NCI-H1436 treated with DMSO at 0.1 percent for 48 hours (cell line): ENCODE measurements at places on chromosomes 16 and 17.

GRCh38 chr16:84085773-84086172 lies 31.0 kb downstream of the MBTPS1 start:
- DNase-seq, result no peak

DNA sequence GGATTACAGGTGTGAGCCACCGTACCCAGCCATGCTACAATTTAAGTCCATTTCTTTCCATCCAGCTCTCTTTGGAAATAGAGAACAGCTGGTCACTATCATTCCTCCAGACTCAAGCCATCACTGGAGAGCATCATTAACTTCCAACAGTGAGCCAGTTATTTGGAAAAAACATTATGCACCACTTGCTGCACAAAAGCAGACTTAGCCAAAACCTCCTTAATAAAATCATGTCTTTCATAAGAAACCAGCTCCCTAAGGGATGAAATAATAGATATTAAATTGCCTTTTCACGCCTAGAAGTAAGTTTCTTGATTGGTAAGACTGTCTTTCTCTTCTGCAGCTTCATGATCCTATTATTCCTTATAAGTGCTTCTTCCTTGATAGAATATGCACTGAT lies 17.9 kb downstream of the SLC39A11 start:
- DNase-seq, result no peak

DNA sequence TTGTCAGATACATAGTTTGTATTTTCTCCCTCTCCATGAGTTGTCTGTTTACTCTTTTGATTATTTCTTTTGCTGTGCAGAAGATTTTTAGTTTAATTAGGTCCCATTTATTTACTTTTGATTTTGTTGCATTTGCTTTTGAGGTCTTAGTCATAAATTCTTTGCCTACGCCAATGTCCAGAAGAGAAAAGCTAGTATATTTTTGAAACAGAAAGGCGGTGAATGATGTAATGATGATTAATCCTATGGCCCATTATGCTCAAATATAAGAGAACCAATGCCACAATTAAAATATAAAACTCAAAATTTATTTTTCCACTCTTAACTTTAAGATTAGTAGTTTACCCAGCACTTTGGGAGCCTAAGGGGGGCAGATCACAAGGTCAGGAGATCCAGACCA lies 59.8 kb upstream of the SMIM36 start:
- no peak for DNase-seq

DNA sequence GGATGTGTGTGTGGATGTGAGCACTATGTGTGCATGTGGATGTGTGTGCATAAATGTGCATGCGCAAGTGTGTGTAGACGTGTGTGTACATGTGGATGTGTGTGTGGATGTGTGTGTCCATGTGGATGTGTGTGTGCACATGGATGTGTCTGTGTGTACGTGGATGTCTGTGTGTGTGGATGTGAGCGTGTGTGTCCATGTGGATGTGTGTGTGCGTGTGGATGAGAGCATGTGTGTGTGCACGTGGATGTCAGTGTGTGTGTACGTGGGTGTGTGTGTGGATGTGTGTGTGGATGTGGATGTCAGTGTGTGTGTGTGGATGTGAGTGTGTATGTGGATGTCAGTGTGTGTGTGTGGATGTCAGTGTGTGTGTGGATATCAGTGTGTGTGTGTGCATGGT lies 63.6 kb upstream of the DOC2B start:
- no peak for DNase-seq

- DNase-seq, result no peak
Observed at GRCh38 chr17:1847191-1847590, 17.4 kb downstream of the RPA1 start.

- no peak for DNase-seq
Observed at GRCh38 chr16:49534901-49535610, 161.5 kb downstream of the C16orf78 start.

- DNase-seq, result no peak
Observed at GRCh38 chr17:66665194-66665593, 169.7 kb upstream of the CACNG5 start.

DNA sequence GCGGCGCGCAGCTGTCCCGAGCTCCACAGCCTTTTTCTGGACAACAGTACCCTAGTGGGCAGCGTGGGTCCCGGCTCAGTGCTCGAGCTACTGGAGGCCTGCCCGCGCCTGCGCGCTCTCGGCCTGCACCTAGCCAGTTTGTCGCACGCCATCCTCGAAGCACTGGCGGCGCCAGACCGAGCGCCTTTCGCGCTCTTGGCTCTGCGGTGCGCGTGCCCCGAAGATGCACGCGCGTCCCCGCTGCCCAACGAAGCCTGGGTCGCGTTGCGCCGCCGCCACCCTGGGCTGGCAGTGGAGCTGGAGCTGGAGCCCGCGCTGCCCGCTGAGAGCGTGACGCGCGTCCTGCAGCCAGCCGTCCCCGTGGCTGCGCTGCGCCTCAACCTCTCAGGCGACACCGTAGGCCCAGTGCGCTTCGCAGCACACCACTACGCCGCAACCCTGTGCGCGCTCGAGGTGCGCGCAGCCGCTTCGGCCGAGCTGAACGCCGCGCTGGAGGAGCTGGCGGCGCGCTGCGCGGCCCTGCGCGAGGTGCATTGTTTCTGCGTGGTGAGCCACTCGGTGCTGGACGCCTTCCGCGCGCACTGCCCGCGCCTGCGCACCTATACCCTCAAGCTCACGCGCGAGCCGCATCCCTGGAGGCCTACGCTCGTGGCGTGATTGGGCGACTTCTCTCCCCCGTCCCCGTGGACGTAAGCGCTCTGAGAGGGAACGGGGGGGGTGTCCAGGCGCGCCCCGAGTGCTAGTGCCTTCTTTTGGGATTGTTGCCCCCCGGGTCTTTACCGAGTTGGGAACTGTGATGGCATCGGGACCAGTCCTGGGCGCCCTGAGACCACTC lies 1.2 kb upstream of the HSF4 start:
- no peak for DNase-seq

DNA sequence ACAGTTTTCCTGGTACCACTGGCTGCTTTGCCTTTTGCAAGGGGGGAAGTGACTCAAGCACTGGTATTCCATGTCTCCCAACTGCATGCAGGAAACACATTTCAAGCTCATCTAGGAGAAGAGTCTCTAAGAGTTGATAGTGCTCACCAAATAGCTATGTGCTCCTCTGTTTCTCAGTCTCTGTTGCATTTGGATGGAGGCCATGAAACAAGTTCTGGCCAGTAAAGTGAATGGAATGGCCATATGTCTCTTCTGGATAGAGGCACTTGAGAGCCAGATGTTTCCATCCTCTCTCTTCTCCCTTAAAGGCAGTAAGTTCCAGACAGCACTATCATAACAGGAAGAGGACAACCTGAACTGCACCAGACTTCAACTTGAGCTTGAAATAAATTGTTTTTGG lies 60.6 kb downstream of the C16orf82 start:
- DNase-seq, result no peak

DNA sequence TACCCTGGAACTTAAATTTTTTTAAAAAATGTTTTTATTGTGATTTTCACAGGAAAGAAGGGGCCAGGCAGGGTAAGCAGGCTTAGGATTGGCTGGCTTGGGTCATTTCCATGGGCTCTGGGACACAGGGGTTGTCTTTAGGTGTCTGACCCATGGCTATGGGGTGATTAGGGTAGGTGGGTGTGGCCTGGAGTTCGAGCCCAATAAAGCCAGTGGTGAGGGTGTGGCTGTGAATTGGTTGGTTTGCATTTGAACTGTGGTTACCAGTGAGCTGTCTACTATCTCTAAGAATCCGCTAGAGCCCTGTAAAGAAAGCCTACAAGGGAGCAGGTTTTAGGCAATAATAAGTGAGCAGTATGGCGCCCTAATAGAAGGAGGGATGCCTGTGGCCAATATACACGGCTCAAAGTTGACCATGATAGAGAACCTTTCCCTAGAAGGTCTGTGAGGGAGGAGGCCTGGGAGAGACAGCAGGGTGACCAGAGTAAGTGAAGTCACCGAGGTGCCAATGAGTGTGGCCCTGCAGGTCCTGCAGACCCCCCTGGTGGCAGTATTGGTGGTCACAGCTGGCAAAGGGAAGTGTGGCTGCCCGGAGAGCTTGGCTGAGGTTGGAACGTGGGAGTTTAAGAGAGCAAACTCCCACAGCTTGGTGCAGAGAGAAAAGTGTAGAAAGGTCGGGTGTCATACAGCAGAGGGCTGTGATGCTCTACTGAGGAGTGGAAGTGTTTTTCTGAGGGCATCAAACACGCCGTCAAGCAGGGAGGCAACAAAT lies 454.0 kb downstream of the WWOX start:
- no peak for DNase-seq
